IMR-90 (cell line): ENCODE measurements at places on chromosomes 1 and 21.

DNA sequence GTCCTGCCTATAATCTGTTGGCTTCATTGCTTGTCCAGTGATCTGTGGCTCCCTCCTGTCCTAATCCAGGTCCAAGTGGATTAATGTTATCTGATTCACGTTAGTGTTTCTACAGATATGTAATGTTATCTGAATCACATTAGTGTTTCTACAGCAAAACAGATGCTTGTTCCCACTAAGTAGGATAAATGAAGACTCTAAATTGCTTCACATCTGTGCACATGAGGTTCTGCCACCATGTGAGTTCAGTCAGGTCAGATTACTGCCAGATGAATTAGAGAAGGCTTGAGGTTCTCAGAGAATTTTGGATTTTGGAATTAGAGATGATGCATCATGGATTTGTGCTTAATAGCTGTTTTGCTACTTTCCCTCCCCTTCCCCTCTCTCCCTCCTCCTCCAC lies 13.2 kb downstream of the DISC1 start:
- peak; percentile 11 for DNase-seq

GRCh38 chr1:58884706-58885661 lies 101.1 kb upstream of the JUN start:
- DNase-seq = no peak

GRCh38 chr1:224489534-224490365 lies 55.2 kb upstream of the WDR26 start:
- DNase-seq = no peak

DNA sequence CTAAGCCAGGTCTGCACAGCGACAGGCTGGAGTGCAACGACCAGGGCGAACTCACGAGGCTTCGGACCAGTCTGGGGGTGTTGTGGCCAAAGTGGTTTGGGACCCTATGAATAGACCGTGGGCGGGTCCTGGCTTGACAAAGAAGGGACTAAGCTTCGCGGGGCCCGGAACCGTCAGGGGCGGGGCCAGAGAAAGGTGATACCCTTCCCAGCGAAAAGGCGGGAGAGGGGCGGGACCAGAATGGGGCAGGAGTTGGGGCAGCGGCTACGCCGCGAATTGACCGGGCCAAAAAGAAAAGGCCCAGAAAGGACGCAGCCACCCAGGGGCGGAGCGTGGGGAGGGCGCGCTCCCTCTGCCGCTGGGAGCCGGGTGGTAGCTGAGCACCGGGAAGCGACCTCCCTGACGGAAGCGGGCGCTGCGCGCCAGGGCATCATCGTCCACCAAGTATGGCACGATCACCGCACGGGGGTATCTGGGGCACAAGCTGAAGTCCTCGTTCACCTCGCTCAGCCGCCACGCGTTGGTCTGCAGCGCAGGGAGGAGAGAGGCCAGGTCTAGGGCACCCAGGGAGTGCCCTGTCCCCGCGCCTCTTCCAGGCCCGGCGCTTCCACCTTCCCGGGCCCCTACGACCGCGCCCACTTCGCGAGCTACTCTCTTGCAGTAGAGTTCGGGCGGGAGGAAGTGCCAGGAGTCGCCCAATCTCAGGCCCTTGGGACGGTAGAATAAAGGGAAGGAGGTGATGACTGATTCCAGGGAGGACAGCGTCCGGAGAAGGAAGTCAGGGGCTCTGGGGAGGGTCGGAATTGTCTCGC lies 6.7 kb upstream of the FAM167B start:
- peak; percentile 39 for DNase-seq

- no peak for DNase-seq
Observed at GRCh38 chr1:116075990-116076389, 35.2 kb upstream of the MAB21L3 start.

DNA sequence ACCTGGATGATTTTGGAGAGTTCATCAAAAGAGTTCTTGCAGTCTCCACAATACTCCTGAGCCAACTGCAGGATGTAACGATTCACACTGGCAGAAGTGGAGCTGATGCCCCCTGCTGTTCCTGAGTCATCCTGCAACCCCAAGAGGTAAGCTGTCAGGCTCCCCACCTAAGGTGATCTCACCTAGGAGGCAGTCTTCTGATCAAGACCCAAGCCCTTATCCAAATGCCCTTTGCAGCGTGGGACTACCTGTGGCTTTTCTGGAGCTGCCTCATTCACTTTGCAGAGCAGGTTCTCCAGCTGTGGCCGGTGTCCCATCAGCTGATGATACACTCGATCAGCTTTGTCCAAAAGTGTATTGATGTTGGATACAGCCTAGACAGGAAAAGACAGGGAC lies 96.4 kb downstream of the UBR4 start:
- peak; percentile 18 for DNase-seq

GRCh38 chr1:21754583-21754982 lies 28.4 kb downstream of the USP48 start:
- DNase-seq = no peak

DNA sequence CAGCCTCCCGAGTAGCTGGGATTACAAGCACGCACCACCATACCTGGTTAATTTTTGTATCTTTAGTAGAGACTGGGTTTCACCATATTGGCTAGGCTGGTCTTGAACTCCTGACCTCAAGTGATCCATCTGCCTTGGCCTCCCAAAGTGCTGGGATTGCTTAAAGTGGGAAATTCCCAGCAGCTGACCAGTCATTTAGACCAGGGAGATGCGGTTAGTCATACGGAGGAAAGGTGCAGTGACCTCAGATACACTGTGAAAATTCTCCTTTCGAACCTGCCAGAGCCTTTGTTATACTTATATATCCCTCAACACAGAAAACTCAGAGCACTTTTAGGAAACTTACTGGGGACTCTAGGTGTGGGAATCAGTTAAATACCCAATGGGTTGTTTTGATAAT lies 39.6 kb downstream of the MAP10 start:
- peak; percentile 76 for DNase-seq

DNA sequence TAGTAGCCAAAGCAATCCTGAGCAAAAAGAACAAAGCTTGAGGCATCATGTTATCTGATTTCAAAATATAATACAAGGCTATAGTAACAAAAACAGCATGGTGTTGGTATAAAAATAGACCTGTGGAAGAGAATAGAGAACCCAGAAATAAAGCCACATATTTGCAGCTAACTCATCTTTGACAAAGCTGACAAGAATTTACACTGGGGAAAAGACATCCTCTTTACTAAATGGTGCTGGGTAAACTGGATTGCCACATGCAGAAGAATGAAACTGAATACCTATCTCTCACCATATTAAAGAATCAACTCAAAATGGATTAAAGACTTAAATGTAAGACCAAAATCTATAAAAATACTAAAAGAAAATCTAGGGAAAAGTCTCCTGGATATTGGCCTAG lies 59.5 kb upstream of the CD55 start:
- DNase-seq = no peak

DNA sequence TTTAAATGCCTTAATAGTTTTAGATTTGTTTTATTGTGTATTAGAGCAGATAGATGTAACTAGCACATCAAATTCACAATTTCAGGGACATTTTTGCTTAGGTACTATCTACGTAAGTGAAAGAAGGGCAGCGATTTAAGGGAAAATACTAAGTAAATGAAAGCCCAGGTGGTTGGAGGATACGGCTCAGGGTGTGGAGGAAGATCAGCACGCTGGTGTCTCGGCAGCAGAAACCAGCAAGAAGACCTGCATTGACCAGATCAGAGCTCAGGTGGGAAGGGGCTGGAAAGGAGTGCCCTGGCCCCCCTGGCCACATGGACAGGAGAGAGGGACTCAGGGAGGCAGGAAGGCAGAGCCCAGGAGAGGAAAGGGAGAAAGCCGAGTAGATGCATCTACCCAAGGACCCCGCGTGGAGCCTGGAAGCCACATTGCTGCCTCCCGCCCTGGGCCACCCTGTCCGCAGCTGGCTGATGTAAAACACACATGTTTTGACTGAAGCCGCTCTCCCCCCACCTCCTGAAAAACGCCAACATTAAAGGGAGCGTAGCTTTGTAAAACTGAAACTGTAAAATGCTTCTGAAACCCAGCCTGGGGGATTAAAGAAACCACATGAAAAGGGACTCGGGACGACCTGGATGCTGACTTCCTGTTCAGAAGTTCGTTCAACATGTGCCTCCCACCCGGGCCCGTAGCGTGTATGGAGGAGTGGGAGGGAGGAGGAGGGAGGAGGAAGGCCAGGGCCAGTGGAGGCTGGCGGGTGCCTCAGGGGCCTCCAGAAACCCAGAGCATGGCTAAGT lies 72.6 kb upstream of the TARDBP start:
- DNase-seq = peak; percentile 5

DNA sequence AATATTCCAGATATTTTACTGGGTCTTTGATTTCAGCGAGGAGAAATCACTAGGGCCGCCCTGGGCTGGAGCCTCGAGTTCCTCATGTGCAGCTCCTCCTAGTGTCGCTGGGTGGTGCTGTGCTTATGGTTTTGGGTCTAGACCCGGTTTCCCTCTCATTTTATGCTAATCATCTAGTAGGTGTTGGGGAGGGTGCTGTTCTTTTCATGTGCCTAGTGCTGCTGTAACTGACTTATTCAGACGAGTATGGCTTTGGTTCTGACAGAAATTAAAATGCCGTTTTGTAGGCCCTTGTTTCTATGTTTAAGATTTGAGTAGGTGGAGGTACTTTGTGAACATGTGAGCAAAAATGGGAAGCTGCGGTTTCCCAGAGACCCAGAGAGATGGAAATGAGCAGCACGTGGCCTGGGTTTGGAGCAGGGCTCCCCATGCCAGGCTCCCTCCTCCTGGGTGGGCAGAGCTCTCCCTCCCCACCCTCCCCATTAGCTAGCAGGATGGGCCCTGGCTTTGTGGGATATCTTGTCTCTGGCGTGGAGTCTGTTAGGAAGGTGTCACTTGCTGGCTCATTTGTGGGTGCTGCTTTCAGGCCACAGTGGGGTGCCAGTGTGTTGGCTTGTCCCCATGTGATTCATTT lies 74.0 kb upstream of the GPR88 start:
- DNase-seq = peak; percentile 64

- DNase-seq = no peak
Observed at GRCh38 chr1:14149431-14149830, 449.1 kb upstream of the KAZN start.

GRCh38 chr1:9706178-9706577 lies 54.6 kb downstream of the PIK3CD start:
- DNase-seq = no peak

DNA sequence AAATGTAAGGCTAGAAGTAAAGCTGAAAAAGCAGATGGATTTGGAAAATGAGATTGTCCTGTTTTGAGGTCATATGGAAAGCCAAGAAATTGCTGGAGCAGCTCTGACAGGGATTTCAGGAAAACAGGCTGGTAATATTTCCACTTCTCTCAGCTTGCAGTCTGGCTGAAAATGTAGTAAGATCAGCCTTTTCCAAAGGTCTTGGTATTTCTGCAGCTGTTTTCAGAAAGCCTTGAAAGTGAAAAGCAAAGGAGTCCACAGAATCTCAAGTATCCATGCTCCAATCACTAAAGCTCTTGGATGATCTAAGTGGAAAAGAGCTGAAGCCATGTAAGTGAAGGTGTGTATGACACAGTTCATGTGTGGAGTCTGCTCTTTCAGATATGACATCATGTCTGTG lies 41.6 kb upstream of the APOBEC4 start:
- no peak for DNase-seq

DNA sequence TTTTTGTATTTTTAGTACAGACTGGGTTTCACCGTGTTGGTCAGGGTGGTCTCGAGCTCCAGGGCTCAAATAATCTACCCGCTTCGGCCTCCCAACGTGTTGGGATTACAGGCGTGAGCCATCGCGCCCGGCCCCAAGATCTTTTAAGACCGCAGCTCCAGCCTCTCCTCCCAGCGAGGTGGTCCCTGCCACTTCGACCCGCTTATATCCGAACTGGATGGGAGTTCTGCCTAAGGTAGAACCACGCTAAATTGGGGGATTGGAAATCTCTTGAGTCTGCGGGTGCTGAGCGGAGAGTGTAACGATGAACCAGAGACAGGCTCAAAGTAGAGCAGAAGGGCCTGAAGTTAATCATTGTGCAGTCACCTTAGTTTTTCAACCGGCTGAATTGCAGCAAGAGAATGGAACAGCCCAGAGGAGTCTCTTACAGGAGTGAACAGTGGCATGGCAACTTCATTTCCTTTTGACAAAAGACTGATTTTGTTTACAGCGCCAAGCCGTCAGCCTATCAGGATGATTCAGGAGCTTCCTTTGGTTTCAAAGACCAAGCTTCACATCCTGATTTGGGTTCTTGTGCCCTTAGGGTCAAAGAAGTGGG lies 726 bp upstream of the CYB5R1 start:
- DNase-seq = no peak

DNA sequence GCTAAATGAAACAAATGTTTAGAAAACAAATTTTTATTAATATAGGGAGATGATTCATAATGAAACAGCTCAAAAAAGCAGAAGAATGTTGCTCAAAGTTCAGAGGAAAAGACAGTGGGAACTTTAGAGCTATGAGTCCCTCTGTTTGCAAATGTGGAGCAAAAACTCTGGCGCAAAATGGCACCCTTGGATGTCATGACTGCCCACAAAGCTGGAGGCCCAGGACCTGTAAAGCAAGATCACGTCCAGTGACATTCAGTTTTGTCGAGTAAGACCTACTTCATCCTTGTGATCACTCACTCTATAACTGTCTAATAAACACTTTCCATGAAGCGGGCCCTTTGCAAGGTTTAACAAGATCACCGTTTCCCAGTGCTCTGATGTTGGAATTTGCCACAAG lies 9.1 kb upstream of the EXO1 start:
- peak; percentile 42 for DNase-seq

GRCh38 chr1:57788313-57788712 lies 364.5 kb upstream of the DAB1 start:
- DNase-seq = no peak

DNA sequence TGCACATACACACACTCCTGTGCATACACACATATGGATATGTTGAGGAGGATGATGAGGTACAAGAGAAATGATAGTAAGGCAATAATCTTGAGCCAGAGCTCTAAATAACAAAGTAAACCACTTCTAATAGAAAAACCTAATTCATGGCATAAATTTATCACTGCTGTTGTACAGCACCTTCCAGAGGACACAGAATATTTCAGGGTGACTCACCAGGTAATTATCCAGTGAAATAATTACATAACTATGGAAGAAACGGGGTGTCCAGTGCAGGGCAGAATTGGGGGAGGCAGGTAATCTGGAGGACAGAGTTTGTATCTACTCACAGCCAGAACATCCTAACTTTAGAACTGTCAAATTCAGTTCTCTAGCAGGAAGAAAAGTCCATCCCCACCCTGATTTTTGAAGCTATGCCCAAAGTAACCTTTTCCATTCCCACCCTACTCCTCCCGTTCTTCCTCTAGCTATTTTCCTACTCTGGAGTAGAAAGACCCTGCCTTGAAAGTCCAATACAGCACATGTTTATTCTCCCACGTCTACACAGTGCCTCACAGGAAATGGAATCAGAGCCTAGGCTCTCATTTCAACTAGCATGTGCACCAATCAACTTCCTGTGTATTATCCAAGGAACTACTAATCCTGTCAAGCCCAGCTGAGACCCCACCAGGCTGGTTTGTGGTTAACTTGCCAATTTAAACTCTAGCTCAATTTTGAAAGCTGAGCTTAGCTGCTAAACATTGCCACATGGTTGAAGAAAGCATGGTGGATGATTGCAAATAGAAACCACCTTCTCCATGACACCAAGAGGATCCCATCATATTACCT lies 96.6 kb downstream of the PTPN14 start:
- DNase-seq = peak; percentile 91

DNA sequence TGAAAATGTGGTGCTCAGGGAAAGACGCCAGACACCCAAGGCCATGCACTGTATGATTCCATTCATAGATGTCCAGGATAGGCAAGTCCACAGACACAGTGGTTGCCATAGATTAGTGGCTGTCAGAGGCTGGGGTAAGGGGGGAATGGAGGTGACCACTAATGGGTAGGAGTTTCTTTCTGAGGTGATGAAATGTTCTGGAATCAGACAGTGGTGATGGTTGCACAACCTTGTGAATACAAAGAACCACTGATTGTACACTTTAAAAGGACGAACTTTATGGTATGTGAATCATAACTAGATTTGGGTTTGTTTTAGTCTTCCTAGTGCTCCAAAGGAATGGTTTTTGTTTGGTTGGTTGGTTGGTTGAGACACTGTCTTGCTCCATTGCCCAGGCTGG lies 51.7 kb downstream of the PRAMEF20 start:
- no peak for DNase-seq
